ENCODE measurements at places on chromosomes 4 and X.

DNA sequence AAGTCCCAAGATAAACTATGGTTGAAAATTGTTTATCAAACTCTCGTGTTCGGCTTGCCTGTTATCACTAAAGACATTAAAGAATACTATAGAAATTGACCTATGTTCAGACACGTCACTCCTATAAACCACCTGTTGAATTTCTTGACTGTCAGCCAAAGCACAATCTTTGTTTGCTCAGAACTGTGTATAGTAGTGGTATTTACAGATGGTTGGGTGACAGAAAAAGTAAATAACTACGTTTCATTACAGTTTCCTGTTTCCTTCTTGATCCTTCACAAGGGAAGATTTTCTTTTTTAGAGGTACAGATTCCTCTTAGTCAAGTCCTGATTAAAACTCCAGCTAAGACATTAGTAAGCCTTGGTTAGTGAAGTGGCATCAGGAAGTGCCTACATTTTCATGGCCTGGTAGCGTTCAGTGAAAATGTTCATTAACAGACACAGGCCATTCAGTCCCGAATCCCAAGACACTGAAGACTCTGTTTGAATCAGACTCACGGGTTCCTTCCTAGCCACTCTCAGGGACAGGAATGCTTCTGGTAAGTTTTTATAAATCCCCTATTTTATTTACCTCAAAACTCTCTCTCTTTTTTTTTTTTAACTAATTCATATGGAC lies at the start of gene SMIM31:
TSS of gene SMIM31 (plus strand) at position 259 of the 616 bp plus-strand sequence. CDS start 16,313 bp downstream, outside the sequence.
- no peak for DNase-seq

GRCh38 chr4:139550724-139551429 lies 5.1 kb downstream of the SETD7 start:
- peak; percentile 32 for DNase-seq

DNA sequence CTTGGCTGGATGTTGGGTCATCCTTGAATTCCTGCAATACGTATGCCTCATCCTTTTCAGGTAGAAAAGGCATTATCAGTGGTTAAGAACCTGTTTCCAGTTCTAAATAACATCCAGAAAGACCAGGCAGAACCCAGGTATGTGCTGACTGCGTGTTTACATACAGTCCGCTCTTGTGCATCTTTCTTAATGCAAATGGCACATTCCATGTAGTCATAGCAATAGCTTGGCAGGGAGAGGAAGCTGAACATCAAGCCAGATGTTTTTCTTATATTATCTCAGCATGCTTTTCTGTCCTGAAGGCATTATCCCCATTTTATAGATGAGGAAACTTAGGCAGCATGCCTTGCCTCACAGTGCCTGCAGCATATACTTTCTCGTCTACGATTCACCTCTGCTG lies 2.1 kb downstream of the DCLK2 start:
- no peak for DNase-seq

DNA sequence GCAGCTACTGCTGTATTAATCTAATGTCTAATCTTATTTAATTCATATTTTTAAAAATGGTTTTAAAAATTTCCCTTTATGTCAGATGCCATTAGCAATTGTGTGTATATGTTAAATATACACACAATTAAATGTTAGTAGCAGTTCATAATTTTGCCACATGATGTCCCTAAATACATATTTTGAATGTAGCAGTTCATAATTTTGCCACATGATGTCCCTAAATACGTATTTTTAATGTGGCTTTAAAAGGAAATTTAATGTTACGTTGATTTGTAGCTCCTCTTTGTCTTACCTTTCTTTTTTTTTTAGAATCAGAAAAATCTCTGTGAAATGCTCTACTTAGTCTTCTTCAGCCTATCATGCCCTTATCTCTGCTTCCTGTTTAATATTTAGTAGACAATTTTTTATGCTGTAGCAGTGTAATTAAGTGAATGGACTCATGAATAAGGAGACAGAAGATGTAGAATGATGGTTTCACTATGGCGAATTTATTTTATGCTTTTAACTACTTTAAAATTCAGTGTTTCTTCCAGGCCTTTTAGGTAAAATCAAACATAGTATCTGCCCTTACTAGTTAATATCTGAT lies 26.1 kb downstream of the RBM46 start:
- DNase-seq, result no peak

DNA sequence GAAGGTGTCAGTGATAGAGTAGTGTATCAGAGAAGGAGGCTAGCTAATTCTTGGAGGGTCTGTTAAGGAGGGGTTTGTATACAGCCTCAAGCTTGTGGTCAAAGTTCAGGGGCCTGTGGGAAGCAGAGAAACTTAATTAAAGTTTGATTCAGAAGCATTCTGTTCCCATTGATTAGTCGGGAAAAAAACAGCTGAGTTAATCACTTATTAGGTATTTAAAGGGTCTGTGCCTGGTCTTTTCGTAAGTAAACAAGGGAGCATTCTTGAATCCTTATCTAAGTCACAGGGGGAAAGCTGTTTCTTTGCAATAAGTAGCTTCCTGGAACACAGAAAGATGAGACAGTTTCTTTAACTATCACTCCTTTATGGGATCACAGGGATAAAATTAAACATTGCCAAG lies 492.1 kb downstream of the PCDH10 start:
- no peak for DNase-seq

DNA sequence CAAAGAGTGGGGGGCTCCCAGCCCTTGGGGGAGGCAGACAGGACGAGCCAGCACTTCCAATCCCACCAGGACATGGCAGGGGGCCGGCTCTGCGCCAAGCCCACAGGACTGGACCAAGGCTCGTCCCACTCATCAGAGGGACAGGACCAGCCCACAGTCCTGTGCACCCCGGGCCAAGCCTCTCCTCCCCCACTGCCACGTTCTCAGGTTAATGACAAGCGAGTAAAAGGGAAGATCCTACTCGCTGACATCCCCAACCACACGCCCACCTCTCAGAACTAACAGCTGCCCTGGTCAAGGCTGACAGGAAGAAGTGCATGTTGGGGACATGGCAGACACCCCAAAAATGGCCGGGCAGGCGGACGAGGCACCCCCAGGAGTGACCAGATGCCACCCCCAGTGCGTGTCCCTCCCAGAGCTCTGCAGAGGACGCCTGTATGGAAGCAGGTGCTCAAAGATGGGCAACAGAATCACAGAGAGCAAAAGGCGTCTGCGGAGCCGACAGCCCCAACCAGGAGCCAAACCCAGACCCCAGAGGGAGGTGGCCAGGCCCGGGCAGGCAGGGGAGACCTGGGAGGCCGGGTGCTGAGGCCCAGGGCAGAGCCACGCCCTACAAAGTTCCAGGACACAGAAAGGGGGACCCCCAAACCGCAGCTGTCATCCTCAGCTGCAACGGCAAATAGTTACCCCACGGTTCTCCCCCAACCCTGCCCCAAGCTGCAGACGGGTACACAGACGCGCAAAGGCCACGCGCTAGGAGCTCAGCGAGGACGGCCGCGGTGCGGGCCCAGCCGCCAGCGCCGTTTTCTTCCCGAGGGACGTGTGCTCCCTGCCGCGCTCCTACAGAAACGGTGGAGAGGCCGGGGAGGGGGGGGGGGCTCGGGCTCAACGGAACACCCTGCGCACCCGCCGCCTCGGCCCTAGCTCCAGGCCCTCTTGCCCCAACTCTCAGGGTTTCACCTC lies 1.7 kb downstream of the CTBP1 start:
- DNase-seq, result peak; percentile 33

DNA sequence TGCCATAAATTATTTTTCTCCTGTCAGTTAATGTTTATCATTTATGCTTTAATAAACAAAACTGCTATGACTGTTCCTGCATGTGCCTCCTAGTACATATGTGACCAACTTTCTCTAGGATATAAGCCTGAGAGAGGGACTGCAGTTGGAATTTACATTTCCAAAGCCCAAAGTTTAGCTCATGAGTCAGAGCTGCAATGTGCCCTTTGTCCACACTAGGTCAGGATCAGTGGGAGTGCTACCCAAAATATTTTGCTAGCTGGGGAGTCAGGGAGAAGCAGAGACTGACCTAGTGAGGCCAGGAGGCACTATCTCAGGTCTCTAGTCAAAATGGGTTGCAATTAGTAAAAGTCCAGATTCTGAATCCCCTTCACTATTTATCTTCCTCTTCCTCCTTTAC lies 92.7 kb downstream of the AR start:
- DNase-seq, result no peak

DNA sequence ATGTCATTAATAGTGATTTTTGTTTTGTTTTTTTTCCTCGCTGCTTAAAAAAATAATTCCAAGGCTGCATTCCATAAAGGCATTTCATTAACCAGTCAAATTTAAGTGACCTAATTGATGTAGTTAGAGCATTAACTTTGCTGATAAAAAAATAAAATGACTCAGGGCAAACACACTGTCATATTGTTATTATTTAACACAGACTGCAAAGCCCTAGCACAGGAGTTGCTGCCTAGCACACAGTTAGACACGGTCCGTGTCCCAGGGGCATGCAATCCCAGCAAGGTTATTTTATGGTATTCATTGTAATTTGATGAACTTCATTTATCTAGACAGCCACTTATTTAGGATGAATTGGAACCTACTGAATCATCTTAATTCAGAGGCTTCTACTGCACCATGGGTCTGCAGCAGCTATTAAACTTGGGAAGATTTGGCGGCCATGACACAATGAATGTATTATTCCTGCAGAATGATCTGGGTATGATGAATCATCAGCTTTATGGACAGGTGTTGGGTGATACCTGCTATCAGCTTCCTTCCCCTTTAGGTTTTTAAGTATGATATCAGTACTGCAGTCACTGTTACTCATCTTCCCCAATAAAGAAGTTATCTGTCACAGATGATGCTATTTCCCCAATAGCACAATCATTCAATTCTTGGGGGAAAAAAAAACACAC lies 182.7 kb downstream of the PPARGC1A start:
- DNase-seq, result no peak

DNA sequence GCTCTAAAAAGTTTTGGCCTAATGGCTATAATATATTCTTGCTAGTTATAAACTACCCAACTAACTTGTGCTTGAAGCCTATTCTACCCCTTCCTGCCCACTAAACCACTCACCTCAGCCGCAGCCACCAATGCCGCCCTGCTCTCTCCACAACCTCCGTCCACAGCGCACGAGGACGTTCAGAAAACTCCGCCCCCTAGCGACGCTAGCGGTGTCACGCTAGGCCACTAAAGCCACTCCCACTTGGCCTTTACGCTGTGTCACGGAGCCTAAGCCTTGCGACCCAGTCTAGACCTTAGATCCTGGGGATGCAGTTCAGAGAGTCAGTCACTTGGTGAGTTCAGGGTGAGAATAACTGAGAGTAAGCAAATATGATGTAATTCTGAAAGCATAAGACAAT lies at the start of gene TEX11:
TSS of gene TEX11 (minus strand) at position 171 of the 400 bp plus-strand sequence. CDS start 922 bp downstream, outside the sequence.
- no peak for DNase-seq

GRCh38 chr4:181541396-181541795 lies 701.8 kb upstream of the TENM3 start:
- DNase-seq, result no peak

GRCh38 chr4:113446019-113446418 lies 315.5 kb downstream of the CAMK2D start:
- no peak for DNase-seq

- DNase-seq, result no peak
Observed at GRCh38 chr4:174561560-174561959, 39.3 kb upstream of the HPGD start.

GRCh38 chr4:15694431-15694830 lies 8.4 kb upstream of the BST1 start:
- no peak for DNase-seq

DNA sequence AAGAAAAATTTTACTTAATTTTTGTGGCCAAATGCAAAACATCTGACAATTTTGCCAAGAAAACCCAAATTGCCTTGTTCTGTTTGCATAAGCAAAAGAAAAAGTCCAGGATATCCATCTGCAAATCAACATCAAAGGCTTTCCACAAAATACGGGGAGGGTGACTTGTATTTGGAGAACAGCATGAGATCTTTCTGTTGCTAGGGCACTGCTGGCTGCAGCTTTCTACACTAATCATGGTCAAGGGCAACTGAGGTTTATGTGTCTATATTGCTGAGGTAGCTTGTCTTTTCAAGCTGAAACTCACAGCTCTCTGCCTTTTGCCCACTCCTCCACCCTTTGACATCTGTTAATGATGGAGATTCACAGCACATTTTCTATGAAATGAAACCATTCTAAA lies 389.1 kb downstream of the NKX6-1 start:
- no peak for DNase-seq

- no peak for DNase-seq
Observed at GRCh38 chr4:75308049-75308448, 206.2 kb downstream of the RCHY1 start.

GRCh38 chrX:9738151-9738550 lies 27.5 kb downstream of the GPR143 start:
- DNase-seq, result no peak

GRCh38 chr4:76607266-76607799 lies 172.3 kb downstream of the SHROOM3 start:
- no peak for DNase-seq

GRCh38 chrX:40153345-40154249 lies 55.8 kb upstream of the BCOR start:
- DNase-seq, result peak; percentile 76

DNA sequence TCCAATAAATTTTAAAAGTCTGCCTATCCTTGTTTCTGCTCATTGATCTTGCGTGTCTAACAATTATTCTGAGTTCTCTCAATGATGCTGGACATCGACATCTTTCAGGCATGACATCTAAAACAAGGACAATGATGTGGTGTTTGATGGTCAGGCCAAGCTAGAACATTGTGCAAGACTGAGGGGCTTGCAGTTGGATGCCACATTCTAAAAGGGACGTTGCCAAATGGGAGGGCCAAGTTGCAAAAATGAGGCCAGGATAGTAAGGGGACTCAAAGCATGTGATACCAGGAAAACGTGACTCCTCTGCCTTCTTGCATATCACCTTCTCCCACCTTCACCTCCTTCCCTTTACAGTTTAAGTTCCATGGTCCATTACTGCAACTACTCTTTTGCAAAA lies 29.4 kb upstream of the NSUN7 start:
- no peak for DNase-seq

- peak; percentile 44 for DNase-seq
Observed at GRCh38 chr4:7900334-7900909, 39.2 kb downstream of the AFAP1 start.

DNA sequence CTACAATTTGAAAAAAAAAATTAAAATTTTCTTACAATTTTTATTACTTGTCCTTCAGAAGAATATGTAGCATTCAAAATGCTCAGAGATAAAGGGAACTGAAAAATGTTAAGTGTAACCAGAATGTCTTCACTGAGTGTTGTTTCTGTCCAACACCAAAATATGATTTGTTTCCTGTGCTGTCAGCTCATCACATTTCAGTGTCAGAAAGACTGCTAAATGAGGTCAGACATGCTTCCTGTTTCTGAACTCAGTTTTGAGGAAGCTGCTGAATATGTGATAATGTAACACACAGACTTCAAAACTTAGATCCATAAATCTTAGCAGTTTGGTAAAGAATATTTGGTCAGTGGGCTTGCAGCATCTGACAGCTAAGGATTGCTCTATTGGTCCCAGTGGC lies 1849.7 kb downstream of the PCDH7 start:
- DNase-seq, result no peak

DNA sequence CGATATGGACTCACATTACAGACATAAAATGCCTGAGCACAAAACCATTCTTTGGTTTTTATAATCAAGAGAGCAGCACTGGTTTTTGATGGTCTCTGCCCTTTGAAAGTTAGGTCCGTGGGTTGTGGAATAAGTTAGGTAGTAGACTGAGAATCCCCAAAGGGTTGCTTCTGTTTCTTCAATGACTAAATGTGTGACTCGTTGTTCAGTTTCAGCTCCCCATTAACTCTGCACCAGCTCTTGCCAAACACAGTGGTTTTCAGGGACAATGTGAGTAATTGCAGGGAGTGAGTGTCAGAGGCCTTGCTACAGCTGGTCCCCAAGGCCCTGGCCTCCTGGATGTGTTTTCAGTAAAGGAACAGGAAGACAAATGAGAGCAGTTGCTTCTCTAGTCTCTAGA lies 24.8 kb downstream of the SMIM20 start:
- DNase-seq, result no peak

GRCh38 chr4:105979506-105979905 lies 84.2 kb downstream of the NPNT start:
- no peak for DNase-seq

All from BE2C (cell line).